ENCODE measurements at places on chromosomes 16 and 17.

DNA sequence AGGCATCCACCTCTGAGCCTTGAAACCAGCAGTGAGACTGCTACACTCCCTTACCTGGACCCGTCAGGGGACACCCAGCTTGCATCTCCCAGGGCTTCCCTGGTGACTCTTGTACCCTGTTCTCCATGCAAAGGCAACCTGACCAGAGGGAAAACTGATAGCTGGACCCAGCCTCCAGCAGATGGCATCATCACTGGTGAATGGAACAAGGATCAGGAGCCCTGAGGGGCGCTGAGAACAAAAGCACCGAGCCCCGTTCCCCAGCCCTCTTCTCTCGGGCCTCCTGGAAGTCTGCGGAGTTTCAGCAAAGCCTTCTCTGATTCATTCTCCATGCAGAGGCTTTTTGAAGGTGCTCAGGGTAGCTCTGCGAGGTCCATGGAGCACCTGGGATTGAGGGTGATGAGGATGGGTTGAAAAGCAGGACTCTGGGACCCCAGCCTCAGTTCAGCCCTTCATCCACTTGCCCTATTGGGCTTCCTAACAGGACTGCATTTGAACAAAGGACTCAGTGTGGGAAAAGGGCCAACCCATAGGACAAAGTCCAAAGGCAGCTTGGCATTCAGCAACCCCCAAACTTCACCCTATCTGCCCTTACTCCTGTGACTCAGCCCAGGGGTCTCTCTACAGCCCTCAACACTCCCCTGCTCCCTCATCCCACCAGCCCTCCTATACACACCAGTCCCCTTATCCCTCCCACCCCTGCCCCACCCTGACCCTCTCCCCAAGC lies 45.0 kb upstream of the LHX1 start:
- no peak for DNase-seq

- no peak for DNase-seq
Observed at GRCh38 chr17:7237266-7237760, 1.9 kb downstream of the PHF23 start.

DNA sequence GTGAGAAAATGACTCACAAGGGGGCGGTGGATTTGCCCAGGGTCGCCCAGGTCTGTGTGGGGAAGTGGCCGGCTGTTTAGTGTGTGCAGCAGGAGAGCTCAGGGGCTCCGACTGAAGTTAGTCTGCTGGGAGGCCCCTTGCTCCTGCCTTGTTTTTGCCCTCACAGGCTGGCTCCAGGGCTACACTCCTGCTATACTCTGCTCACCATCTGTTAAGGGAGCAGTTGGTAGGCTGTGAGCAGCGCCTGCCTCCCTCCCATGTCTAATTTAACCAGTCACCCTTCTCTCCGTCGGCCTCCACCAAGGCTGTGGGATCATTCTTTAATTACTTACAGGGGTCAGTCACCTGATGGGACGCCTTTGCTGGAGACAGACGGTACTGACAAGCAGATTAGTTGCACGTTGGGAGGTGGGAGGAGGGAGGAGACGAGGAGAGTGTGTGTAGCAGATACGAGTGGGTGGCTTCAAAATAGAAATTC lies 35.5 kb downstream of the KSR1 start:
- DNase-seq: no peak

- DNase-seq: no peak
Observed at GRCh38 chr17:21277332-21277731, 7.2 kb upstream of the MAP2K3 start.

- no peak for DNase-seq
Observed at GRCh38 chr17:27389542-27390140, 66.6 kb upstream of the KSR1 start.

DNA sequence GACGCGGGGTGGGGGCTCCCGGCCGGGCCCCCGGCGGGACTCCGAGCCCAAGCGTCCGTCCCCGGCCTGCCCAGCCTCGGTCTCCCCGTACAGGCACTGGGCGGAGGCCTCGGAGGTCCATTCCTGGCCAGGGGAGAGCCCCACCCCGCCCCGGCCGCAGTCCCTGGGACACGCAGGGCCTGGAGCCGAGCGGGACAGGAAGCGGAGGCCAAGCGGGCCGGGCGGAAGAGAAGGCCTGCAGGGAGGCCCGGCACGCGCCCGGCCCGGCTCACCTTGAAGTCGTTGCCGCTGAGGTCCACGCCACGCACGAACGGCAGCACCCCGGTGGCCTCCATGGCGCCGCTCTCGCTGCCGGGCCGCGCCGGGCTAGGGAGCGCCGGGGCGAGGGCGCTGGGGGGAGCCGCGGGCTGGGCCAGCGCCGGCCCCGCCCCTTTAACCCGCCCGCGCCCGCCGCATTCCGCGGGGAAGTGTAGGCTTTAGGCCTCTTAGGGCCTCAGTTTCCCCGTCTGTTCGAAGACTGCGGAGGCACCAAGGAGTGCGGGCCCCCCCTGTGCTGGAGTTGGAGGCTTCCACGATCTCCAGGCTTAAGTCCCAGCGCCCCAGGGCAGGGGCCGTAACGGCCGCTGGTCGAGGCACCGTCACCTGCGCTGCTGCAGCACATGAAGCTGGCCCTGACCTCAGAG lies at the start of gene FLII:
FLII (minus strand) TSS at position 383 of the 683 bp plus-strand sequence; CDS start at position 335, 48 bp downstream.
- DNase-seq: peak; percentile 77

DNA sequence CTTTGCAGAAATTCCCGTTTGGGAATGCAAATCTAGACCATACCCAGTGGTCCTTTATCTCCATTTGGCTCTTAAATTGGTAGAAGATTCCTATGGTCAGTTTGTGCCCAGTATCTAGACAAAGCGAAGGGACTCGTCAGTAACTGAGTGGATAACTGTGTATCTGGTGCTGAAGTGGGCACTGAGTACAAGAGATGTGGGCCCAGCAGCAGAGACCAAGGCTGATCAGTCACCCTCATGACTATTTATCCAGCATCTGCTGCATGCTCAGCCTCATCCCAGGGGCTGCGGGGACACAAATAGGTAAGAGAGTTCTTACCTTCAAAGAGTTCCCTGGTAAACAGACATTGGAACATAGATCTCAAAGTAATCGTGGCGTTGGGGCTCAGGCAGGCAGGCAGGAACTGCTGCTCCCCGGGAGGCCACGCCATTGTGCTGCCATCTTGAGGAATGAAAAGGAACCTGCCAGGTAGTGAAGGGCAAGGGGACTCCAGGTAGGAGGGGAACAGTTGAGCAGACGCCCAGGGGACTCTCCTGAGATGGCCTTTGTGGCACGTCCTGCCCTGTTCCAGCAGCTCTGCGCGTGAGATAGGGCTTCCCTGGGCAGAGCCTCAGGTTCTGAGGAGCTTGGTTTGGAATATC lies 10.3 kb downstream of the NT5M start:
- DNase-seq: peak; percentile 78

GRCh38 chr17:14775731-14776492 lies 475.0 kb downstream of the HS3ST3B1 start:
- no peak for DNase-seq

DNA sequence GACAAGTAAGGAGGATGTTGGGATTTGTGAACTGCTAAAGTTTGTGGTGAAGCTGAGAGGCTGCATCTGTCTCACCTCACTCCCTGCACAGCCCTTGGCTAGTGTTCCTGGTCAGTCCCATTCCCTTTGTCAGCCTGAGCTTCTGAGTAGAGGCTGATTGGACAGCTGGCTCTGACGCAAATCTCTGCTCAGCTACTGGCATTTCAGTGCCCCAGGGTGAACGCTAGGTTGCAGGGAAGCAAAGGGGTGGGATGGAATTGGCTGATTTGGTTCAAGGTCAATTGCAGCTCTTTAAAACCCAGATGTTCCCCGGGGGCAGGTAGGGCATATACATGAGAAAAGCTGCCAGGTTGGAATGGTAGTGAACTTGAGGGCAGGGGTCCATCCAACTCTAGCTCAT lies 23.1 kb upstream of the CNOT1 start:
- DNase-seq: no peak

GRCh38 chr17:62804822-62805221 lies 3.3 kb downstream of the MARCHF10 start:
- no peak for DNase-seq

DNA sequence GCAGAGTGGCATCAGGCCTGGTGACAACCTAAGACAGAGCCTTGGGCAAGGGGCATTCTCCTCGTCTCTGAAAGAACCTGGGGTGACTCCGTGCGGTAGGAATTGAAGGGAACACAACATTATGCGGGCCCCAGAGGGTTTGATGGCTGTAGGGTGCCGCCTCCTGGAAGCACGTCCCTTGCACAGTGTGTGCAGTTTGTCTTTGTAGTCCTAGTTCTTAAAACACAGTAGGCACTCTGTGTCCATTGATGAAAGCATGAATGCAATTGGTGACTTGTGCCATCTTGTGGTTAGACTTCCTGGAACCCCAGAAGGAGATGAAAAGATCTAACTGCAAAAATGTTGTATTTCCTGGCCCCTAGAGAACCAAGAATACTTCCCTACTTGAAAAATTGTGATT lies 279.8 kb downstream of the UTP18 start:
- peak; percentile 36 for DNase-seq

DNA sequence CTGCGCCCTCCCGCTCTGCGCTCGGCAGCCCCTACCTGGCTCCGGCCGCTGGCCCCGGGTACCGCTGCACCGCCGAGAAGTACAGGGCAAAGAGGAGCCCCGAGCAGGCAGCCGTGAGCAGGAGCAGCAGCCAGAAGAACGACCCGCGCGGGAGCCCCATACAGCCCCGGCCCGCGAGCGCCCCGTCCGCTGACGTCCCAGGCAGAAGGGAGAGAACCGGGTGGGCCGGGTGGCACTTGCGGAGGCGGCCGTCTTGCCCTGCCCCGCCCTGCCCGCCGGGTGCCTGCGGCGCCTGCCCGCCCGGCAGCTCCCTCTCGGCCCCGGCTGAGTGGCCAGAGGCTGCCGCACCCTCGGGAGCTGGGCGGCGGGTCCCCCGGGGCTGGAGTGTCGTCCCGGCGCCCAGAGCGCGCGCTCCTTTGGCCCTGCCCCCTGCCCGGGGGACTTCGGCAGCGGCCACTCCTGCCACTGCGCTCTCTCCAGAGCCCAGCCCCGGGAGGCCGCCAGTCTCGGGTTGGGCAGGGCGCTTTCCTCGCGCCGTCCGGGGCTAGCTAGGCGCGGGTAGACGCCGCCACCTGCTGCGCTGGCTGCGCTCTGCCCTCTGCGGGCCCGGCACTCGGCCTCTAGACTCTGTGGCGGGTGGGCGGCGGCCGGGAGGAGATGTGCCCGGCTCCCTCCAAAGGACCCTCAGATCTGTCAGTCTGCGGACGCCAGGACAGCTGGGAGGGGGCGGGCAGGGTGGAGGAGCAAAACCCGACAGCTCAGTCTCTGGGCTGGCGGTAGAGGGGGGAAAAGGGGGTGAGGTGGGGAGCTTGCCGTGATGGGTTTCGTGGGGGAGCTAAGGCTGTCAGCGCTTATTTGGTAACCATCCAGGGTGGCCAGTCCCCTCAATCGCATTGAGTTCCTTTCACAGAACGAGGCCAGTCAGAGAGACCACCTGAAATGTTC lies at the start of gene ST6GALNAC2:
ST6GALNAC2 (minus strand) TSS at position 212 of the 945 bp plus-strand sequence; CDS start at position 160, 52 bp downstream.
- peak; percentile 32 for DNase-seq

GRCh38 chr16:3004781-3005284 lies 7.9 kb upstream of the CLDN9 start:
- DNase-seq: no peak

- DNase-seq: no peak
Observed at GRCh38 chr17:21278450-21279197, 5.9 kb upstream of the MAP2K3 start.

- DNase-seq: no peak
Observed at GRCh38 chr16:66903544-66904427, 14.9 kb downstream of the CDH16 start.

- no peak for DNase-seq
Observed at GRCh38 chr17:64661726-64661975, 456 bp downstream of the SMURF2 start.

- no peak for DNase-seq
Observed at GRCh38 chr16:86630471-86630870, 52.1 kb downstream of the FOXL1 start.

GRCh38 chr17:82892899-82893565 lies 53.2 kb upstream of the ZNF750 start:
- no peak for DNase-seq

- no peak for DNase-seq
Observed at GRCh38 chr16:65178151-65178550, 56.3 kb upstream of the CDH11 start.

DNA sequence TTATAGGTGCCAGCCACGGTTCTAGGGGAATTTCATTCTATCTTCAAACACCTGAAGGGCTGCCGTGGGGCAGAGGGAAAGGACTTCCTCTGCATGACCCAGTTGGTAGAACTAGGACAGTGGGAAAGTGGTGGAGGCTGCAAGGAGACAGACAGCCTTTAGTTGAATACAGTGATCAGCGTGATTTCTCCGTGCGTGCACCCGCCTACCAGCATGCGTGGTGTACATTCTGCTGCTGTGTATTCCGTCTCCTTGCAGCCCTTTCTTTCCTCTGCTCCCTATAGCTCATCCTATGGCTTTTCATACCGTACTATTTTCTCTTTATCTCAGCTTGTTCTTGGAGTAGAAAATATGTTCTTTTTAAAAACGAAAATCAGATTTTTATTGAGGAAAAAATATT lies 146.9 kb downstream of the MRM1 start:
- no peak for DNase-seq

- no peak for DNase-seq
Observed at GRCh38 chr16:4477966-4478365, 1.8 kb downstream of the HMOX2 start.

GRCh38 chr17:58703137-58703915 lies 10.9 kb downstream of the RAD51C start:
- no peak for DNase-seq

GRCh38 chr16:81730090-81731051 lies 48.7 kb upstream of the PLCG2 start:
- DNase-seq: peak; percentile 78

DNA sequence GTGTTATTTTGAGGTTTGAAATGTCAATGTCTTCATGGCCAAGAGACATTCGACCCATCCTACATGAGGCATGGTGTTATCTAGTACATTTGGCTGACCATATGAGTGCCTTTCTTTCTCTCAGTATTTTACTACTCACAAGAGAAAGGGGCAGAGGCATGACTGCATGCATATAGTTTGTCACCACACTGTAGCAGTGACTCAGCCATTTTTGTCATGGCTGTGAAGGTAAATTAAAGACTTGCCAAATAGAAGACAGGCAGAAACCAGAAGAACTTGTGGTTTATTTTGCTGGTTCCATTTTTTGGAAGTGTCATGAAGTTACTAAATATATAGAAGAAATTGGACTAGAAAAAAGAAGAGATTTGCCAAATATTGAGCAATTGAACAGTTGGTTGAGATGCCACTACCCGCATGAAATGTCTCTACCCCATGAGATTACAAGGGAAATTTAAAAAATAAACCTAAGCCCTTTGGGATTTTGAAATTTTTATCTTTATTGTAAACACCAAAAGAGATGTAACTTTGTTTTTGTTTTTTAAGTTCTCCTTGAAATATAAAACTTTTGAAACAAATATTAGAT lies 170.3 kb downstream of the CHD9 start:
- DNase-seq: no peak

- no peak for DNase-seq
Observed at GRCh38 chr17:29022074-29022473, 16.2 kb upstream of the SEZ6 start.

DNA sequence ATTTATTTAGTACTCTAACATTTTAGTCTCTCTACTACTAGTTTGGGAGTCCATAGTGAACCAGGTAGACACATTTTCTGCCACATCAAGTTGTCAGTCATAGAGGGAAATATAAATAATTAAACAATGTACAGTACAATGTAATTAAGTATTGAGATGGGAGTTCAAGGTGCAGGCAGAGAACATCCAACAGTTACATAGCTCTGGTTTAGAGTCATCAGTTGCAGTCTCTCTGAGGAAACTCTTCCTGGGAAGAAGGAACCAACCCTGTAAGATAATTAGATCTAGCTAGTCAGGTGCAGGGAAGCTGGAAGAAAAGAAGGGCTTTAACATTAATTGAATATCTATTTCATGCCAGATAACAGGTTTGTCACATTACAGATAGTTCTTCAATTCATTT lies 457.9 kb upstream of the DYNLRB2 start:
- DNase-seq: no peak
